Fibroblast of upper back skin (primary cell): ENCODE measurements at places on chromosomes 5 and 9.

GRCh38 chr5:98578438-98578837 lies 195.0 kb upstream of the RGMB start:
- DNase-seq = no peak

DNA sequence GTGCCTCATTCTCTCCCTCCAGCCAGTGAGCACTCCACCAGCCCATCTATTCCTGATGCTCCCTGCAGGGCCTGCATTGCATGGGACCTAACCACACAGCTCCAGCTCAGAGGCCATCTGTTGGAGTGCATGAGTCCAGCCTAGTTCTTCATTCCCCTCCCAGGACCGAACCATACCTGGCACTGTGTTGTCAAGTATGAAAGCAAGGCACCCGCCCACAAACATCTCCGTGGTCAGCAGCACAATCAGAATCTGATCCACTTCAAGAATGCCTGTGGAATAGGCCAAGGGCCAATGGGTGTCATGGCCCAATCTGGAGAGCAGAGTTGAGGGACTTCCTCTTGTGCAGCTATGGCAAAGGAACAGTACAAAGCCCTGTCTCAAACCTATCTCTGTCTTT lies 5.9 kb downstream of the SLC23A1 start:
- no peak for DNase-seq

DNA sequence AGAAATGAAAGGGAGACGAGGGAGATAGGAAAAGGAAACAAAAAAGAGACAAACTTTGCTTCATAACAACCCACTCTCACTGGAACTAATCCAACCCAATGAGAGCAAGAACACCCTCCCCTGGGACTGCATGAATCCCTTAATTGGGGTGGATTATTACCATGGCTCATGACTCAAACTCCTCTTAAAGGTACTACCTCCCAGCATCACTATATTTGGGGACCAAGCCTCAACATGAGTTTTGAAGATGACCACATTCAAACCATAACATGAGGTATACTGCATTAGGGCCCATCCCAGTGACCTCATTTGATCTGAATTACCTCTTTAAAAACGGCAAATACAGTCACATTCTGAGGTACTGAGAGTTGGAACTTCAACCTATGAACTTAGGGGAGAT lies 8.0 kb downstream of the MTAP start:
- DNase-seq = peak; percentile 76

DNA sequence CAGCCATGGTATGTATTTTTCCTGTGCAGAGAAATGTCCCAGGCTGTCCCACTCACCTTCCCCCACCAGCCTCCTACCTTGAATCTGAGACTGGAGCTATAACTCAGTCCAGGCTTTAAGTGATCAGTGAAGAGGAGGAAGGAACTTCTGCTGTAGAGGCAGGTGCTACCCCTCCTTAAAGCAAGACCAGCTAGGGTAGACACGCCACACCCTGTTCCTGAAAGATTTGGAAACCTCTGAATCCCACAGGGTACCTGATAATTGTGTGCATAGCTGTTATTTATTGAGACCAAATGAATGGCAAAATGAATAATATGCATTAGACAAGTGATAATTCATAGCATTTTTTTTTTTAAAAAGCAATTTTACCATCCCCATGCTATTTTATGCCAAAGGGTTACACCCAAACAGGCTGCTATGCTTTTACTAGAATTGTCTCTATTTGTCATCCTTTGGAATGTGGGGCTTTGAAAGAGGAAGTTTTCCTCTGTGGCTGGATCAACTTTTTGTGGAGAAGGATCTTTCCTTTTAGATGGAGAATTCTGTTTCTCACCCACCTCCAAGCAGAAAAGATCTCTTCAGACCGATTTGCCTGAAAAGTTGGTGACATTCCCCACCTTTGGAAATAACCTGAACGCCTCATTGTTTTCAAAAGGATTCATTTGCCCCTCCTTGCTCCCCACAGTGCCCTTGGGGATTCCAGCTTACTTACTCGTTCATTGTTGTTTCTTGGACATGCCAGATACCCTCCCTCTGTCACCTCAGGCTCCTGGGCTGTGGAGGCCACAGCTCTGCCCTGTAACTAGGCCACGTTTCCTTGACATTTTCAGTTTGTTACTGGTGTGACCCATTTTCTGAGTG lies 248.7 kb downstream of the NR3C1 start:
- peak; percentile 72 for DNase-seq

GRCh38 chr9:114722081-114722621 lies 40.2 kb upstream of the TEX48 start:
- peak; percentile 57 for DNase-seq

DNA sequence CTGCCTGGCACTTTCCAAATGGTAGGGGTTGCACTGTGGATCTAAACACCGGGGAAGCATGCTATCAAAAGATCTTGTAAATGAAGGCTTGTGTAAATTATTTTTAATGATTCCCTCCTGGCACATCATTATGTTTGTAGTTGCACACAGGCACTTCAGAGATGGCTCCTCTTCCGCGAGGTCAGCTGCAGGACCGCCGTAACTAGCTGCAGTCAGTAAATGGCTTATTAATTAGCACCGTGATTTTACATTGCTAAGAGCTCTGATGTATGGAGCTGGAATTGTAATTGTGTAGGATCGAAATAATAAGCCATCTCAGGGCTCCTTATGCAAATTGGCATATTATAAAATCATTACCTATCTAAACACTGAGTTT lies 397.6 kb upstream of the IRX1 start:
- DNase-seq = no peak

- DNase-seq = no peak
These were observed 77.8 kb upstream of the SPIN1 start for GRCh38 chr9:88310310-88310980.

DNA sequence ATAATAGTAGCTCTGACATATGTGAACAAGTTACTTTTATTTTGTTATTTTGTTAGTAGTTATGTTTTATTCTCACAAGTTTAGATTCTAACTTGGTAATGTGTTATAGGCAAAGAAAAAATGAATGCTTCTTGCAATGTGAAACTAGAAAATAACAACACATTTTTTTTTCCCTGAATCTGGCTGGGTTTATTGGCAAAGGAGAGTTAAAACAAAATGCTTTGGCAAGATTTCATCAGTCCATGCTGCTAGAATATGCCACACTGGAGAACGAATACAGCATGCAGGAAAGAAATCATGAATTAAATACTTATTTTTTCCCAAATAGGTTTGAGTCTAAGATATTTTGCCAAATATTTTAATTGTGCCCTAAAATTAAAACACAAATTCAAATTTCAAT lies 1048.1 kb upstream of the ACO1 start:
- DNase-seq = no peak

DNA sequence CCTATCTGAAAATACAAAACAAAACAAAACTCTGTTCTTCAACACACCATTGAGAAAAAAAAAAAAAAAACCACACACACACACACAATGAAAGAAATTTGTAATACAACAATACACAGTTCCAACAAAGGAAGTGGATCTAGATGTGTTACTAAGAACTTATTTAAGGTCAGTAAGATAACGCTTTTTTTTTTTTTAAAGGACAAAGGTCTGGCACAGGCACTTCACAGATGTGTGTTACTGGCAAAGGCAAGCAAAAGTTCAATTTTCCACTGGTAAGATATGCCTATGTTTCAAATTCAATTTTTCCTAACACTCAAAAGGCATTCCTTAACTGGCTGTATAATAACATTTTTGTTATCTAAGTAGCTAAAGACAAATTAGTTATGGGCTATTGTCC lies 3.6 kb downstream of the RFK start:
- DNase-seq = no peak

DNA sequence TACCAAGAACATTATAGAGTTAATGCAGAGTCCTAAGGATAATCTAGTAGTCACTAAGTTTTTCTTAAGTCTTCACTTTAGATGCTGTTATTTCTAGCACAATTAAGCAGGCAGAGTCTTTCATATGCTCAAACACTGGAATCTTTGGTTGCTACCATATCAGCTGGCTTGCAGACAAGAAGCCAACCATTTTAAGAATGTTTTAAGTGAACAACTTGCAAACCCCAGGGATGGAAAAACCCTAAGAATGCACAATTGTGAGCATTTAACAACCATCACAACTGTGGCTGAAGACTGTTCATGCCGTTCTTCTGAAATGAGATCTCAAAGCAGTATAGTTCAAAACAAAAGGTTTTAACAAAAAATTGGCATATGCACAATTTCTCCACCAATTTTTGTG lies 55.1 kb downstream of the CSNK1A1 start:
- DNase-seq = peak; percentile 28

GRCh38 chr5:1642221-1642620 lies 118.5 kb upstream of the LPCAT1 start:
- no peak for DNase-seq

GRCh38 chr9:132773764-132774339 lies 103.6 kb downstream of the GTF3C4 start:
- no peak for DNase-seq

- DNase-seq = peak; percentile 46
These were observed 194.8 kb upstream of the IL12B start for GRCh38 chr5:159525117-159525516.

DNA sequence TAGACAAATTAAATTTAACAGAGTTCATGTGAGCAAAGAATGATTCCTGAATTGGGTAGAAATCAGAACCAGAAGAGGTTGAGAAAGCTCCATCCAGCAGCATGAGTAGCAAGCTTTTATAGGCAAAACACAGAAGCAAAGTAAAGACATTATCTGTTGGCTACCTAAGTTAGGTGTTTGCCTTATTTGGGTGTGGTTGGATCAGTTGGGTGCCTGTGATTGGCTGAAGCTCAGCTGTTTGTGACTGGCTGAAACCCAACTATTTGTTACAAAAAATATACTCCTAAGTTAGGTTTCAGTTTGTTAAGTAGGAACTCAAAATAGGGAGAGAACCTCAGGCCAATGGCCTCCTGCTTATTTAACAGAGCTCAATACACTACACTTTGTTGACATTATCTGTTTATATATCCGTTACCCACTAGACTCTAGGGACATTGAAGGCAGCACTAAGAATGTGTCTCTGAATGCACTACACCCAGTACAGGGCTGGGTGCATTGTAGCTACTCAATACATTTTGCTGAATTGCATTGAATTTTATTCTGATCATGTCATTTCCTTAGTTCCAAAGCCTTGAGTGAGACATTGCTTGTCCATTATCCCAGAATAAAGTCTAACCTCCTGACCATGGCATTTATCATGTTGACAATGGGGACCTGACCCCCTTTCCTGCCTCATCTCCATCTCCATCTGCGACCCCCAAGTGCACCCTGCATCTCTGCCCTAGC lies 98.7 kb downstream of the CCDC192 start:
- peak; percentile 68 for DNase-seq

- DNase-seq = no peak
These were observed 16.4 kb downstream of the RAB14 start for GRCh38 chr9:121185178-121185745.

DNA sequence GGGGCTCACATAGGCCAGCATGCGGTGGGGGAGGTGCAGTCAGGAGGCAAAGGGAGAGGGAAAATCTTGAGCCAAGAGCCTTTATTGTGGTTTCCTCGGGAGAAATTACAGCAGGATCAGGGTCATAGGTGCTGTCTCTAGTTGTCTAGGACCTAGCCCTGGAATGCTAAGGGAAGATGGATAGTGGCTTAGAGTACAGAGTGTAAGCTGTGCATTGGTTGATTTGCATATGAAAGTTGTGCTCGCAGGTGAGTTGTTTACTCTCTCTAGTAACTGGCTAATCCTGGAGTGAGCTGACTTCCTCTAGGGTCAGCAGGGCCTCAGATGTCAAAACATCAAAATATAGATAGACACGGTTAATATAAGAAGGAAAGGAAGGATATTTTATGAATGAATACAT lies 877.7 kb downstream of the TLE4 start:
- DNase-seq = no peak

GRCh38 chr5:89954916-89955315 lies 454.6 kb downstream of the CETN3 start:
- DNase-seq = no peak
